ENCODE measurements at places on chromosomes 7 and 10.
A peak's percentile ranks its signal among the peaks of the same experiment; 100 is the strongest.

- DNase-seq = no peak
Observed at GRCh38 chr10:85601526-85601925, 765.1 kb downstream of the GRID1 start.

GRCh38 chr7:50707236-50708006 is 75.3 kb downstream of the GRB10 start:
- DNase-seq = no peak

GRCh38 chr7:135710417-135711138 is 17.4 kb downstream of the SLC13A4 start:
- no peak for DNase-seq

- DNase-seq = no peak
Observed at GRCh38 chr7:148964483-148965267, 63.6 kb downstream of the PDIA4 start.

GRCh38 chr7:154832557-154833138 is 170.3 kb downstream of the PAXIP1 start:
- no peak for DNase-seq

DNA sequence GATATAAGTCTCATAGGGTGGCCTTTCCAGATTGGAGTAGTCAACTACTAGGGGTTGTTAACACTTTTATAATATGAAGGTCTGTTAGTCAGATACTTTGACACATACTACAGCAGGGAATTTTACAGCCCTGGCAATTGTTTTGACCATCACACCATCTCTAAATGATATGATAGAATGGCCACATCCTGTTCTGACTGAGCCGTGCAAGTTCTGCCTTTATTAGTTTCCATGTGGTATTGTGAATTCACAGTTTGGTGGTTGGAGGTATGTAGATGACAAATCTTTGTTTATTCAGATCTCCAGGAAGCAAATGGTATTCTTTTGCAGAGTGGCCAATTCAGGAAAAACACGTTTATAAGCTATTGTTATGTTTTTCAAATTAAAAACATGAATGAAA is 83.0 kb downstream of the NRG3 start:
- DNase-seq = no peak

- no peak for DNase-seq
Observed at GRCh38 chr10:29470355-29470705, 164.4 kb downstream of the SVIL start.

- no peak for DNase-seq
Observed at GRCh38 chr10:71975087-71975870, 11.1 kb downstream of the CHST3 start.

GRCh38 chr7:116490351-116490750 is 9.2 kb upstream of the CAV2 start:
- no peak for DNase-seq

DNA sequence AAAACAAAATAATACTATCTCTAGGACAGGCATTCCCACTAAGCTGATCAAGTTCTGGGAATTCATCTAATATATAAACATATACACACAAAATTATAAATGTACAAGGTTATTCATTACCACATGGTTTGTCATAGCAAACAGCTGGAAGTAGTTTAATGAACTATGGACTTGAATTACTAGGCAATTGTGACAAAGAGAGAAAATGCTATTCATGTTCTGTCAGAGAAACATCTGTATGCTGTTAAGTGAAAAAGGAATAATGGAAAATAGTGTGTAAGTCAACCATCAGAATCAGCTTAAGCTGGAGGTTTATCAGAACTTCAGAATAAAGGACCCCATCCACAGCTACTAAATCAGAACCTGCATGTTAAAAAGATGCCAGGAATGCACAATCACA is 2.8 kb downstream of the ZNF248 start:
- no peak for DNase-seq

DNA sequence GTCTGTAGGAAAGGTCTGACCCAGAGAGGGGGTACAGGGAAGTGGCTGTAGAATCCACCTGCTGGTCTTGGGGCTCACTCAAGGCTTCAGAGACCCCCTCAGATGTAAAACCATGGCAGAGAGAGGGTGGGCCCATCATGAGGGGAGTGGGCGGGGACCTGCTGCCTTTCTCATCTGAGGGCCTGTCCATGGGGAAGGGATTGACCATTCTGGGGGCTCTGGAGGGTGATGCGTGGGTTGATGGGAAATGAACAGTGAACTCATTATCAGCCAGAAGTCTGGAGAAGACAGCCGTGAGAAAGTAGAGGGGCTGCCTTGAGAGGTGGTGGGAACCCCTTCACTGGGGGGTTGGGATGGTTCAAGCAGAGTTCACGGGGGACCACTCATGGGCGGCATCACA is 66.8 kb downstream of the MINDY4 start:
- DNase-seq = no peak

DNA sequence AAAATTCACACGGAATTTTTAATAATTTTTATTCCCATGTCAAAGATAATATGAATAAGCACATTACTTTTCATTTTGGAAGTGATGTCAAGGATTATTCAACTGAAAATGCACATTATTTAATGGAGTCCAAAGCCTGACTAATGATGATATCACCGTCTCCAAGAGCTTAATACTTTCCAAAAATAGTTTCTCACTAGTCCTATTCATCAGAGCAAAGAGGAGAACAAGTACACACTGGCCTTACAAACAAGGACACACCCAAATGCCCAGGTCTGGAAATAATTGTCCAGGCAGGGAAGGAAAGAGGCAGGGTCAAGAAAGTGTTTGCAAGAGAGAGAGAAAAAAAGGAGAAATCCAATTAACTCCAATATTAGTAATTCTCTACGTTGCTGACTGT is 216.8 kb upstream of the CCDC6 start:
- DNase-seq = peak; percentile 96

DNA sequence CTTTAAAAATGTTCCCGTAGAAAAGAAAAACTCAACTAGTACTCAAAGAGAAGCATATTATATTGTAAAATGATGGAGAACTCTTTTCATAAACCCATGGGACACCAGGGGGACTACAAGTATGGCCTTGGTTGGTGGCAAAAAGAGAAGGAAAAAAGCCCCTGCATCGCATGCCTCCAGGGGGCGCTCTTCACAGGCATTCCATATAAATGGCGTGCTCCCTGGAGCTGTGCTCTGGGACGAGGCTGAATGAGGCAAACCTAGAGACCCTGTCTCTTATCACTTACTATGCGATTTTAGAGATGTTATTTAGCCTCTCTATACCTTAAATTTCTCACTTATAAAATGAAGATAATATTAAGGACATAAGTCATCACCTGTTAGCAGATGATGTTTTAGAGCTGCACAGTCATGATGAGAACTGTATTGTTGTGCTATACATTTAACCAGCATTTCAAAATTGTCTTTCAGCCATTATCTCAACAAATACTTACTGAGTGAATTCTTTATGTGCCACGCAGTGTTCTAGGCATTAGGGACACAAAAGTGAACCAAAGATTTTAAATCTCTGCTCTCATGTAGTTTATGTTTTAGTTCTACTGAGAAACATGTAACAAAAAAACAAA is 105.8 kb downstream of the ARHGAP21 start:
- peak; percentile 67 for DNase-seq

- peak; percentile 8 for DNase-seq
Observed at GRCh38 chr10:10007957-10008356, 1009.7 kb upstream of the CELF2 start.

DNA sequence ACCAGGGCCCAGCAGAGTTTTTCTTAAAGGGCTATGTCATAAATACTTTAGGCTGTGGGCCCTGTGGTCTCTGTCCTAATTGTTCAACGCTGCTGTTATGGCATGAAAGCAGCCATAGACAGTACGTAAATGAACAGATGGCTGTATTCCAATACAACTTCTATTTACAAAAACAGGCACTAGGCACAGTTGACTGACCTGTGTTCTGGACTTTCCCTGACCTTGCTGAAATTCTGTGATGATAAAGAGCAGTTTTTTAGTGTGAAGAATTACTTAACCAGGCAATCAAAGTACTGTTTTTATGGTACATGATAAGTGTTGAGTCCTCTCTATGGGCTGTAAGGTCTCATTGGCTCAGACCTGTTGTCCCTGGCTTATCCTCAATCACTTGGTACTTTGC is 17.1 kb downstream of the PDCD11 start:
- DNase-seq = no peak

DNA sequence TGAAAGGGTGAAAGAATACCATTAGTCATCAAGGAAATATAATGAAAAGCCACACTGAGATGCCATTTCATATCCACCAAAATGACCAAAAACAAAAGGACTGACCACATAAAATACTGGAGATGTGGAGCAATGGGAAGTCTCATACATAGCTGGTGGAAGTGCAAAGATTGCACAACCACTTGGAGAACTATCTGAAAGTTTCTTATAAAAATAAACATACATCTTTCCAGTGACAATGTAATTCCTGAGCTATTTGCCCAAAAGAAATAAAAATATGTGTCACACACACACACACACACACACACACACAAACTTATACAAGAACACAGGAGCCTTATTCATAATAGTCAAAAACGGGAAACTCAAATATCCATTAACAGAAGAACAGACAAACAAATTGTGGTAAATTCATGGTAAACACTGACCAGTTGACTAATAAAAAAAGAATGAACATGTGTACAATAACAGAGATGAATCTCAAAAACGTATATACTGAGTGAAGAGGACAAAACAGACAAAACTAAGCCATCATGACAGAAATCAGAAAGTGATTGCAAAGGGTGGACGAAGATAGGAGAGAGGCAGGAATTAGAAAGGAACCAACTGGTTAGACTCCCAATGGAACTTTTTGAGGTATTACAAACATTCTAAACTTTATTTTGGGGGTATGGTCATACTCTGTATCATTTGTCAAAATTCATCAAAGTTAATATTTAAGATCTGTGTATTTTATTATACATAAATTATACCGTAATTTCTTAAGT is 21.5 kb downstream of the WASL start:
- DNase-seq = no peak

DNA sequence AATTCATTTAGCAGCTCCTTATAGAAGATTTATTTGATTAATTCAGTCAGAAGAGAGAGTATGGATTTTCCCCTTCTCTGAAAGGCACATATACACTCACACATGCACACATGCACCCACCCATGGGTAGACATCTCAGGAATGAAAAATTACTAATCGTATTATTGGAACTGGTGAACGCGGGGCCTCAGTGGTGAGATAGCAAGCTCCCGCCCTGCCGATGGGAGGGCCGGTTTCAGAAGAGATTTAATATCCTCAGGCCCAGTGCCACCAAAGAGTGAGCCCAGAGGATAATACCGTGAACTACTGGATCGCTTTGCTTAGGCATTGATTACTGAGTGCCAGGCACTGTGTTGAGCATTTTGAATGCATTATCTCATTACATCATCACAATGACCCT is 38.0 kb upstream of the EMX2 start:
- DNase-seq = no peak

DNA sequence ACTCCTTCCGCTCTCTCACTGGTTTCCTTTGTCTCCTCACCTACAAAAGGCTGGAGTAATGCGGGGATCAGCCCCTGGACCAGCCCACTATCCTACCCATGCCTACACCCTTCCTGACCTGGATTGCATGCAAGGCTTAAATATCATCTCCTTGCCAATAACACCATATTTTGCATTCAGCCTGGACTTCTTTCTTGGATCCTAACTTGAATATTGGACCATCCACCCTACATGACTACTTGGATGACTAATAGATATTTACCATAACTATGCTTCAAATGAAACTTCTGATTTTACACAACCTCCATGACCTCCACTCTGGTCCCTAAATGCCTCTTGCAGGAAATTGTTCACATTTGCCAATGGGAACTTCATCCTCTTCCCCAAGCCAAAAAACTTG is 188.3 kb upstream of the AKR1E2 start:
- DNase-seq = no peak

GRCh38 chr10:66767707-66768106 is 158.1 kb upstream of the LRRTM3 start:
- DNase-seq = no peak

DNA sequence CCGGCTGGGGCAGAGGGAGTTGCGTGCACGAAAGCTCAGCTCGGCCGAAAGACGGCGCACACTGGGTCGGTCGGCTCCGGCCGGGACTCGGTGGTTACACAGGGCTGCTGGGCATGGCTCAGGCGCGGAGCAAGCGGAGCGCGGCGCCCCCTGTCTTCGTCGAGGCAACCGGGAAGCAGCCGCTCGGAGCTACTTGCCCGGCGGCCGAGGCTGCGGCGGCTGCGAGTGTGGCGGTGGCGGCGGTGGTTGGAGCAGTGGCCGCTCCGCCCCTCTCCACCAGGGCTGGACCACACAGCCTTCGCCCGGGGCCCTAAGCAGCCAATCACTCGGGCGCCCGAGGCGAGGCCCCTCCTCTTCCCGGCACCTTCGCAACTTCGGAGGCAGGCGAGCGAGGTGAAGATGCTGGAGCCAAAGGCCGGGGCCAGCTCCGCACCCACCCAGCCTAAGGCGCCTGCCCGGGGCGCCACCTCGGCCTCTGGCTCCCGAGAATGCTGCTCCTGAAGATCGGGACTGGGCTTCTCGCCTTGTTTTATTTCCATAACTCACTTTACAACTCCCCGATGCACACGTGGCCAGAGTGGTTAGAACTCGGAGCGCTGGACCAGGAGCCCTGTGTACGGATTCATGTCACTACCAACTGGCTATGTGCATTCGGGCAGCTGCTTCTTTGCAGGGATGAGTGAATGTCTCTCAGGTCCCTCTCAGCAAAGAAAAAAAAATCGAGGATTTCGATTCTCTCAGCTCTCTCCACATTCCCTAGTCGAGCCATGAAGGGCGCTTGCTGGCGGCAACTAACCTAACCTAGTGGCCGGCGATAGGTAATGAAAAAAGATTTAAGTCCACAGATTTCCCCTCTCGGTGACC is at the start of gene TLL2:
Gene TLL2, minus strand, starts transcription at position 229 of the 864 bp plus-strand sequence. CDS start 241 bp downstream, outside the sequence.
- peak; percentile 94 for DNase-seq

- no peak for DNase-seq
Observed at GRCh38 chr7:24707988-24708615, 49.2 kb downstream of the GSDME start.

DNA sequence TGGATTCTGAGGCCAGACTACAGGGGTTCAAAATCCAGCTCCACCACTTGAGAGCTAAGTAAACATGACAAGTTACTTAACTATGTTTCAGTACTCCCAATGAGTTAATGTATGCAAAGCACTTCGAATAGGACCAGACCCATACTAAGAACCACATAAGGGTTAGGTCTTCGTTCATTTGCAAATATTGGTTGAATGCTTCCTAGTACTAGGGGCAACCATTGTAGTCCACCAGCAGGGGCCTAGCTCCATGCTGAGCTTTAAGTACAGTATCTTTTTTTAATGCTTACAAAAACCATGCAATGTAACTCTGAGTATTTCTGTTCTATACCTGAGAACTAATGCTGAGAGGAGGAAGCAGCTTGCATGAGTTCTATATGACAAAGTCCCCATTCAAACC is 80.4 kb upstream of the PDE1C start:
- DNase-seq = no peak

DNA sequence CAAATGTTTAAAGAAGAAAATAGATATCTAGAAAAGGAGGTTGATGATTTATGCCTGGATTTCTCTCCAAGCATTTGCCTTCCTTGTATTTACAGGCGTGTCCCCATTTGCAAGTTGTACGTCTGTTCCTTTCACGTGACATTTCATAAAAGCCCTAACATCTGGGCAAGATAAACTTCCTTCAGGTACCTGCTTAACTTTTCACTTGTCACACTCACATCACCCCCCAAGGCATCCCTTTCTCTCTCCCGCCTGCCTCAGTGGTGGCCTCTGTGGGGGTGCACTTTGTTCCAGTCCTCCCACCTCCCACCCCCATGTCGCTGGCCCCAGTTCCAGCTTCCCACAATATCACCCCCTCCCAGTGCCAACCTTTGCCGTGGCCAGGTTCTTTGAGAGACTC is 6.7 kb downstream of the TWIST1 start:
- DNase-seq = no peak
